ENCODE measurements at places on chromosomes 12 and 14.

DNA sequence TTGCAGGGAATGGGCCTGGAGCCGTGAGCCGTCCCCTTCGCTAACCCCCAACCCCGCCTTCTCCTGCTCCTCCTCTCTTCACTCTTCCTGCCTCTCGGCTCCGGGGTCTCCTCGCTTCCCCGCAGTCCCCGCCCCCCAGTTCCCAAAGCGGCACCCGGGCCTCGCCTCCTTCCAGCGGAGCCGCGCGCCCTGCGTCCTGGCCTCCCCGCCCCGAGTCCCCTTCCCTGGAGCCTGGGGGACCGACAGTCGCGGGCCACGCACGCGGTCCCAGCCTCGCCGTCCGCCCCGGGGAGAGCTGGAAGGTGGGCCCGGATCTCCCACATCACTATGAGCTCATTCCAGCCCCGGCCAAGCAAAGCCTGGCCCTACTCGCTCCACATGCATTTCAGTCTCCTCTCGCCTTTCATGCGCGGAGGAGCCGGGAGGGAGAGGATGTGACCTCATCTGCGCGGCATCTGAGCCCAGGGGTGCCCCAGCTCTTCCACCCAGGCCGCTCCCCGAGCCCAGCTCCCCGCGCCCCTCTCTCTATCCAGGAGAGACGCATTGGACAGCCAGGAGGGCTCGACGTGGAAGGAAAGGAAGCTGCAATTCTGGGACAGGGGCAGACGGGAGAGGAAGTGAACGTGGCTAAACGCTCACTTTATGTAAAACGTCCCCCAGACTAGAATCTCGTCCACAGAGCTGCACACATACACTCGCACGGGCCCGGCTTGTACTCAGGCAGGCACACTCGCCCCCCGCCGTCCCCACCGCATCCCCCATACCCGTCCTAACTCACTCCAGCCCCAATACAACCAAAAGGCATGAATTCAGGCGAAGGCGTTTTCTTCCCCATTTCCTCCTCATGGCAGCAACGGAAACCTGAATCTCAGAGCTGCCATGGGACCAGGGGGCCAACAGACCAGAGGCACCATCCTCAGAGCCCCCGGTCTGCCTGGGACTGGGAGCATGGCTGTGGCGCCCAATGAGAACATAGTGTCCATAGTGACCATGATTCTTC lies 108.7 kb upstream of the CCND2 start:
- no peak for DNase-seq

GRCh38 chr12:82619644-82620043 lies 67.1 kb upstream of the TMTC2 start:
- DNase-seq, result no peak

GRCh38 chr12:20508962-20509361 lies 140.6 kb downstream of the PDE3A start:
- no peak for DNase-seq

DNA sequence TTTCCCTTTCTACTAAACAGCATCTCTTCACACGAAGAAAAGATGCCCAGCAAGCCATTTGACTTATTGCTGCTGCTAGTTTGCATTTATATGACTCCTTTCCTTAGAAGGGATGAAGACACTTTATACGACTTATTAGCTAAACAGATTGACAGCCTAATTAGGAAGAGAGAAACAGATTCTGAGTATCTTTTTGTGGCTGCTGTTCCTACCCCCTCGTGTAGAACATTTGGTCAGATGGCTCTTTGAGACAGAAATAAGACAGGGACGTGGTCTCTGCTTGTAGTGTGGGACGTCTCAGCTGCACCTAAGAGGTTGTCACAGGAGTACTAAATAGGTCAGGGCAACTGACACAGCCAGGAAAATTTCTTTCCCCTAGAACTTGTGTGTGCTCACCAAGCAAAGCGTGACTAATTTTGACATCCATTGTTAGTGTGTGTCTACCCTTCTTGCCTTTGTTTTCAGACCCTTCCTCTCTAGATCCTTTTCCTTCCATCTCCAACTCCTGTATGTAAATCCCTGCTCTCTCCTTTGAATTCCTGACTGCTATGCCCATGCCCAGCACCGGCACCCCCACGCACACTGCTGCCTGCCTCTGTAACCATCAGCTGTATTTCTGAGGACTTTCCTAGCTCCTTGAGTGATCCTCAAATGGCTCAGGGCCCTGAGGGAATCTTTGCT lies 83.2 kb downstream of the DAD1 start:
- no peak for DNase-seq

DNA sequence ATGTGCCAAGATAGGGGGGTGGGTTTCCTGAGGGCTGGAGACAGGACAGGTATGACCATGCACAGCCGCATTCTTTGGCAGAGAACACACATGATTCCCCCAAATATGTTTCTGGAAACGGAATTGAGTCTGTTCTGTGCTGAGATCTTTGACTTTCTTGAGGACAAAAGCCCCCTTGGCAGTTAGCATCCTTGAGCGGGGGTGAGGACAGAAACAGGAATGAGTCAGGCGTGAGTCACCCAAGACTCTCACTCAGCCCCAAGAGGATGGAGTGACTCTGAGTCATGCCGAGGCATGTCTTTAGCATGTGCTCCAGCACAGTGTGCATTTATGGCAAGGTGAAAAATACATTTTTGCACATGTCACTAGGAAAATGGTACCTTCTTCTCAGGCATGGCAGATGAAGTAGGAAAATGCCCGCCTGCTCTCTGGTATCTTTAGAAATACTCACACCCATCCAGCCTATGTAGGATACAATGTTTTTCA lies 52.1 kb downstream of the DAD1 start:
- DNase-seq, result peak; percentile 99

GRCh38 chr12:32367381-32367780 lies 32.0 kb upstream of the FGD4 start:
- no peak for DNase-seq

DNA sequence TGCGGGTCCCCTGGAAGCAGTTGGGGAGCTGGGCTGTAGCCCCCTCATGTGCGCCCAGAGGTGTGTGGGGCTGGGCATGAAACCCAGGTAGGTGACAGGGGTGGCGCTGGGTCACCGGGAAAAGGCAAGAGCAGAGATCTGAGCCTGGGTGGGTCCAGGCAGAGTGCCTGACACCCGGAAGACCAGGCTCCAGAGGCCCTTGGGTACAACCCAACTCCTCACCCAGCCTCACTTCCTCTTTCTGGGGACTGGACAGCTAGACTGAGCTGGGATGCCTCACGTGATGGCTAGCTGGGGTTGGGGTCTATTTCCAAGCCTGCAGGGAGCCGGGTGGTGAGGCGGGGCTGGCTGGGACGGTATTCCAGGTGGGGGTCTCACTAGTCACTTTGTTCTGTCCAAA lies 16.3 kb upstream of the CYP46A1 start:
- DNase-seq, result no peak

- peak; percentile 94 for DNase-seq
Observed at GRCh38 chr12:31491841-31492598, 98.9 kb downstream of the DENND5B start.

- DNase-seq, result no peak
Observed at GRCh38 chr12:89918172-89918846, 209.7 kb upstream of the ATP2B1 start.

- DNase-seq, result no peak
Observed at GRCh38 chr12:20631711-20632110, 63.4 kb upstream of the SLCO1C1 start.

- no peak for DNase-seq
Observed at GRCh38 chr12:52862023-52862422, 13.2 kb upstream of the KRT78 start.

GRCh38 chr12:49089821-49090773 lies 4.5 kb downstream of the DHH start:
- no peak for DNase-seq

DNA sequence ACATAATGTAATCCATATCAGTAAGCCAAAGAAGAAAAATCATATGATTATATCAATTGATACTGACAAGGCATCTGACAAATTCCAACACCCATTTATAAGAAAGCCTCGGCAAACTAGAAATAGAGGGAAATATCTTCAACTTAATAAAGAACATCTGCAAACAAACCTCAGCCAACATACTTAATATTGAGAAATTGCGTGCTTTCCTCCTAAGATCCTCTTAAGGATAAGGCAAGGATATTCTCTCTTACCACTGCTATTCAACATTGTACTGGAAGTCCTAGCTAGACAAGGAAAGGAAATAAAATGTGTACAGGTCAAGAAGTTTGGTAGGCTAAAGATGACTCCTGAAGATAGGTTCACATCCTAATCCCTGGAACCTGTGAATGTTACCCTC lies 115.9 kb downstream of the DERA start:
- DNase-seq, result no peak

DNA sequence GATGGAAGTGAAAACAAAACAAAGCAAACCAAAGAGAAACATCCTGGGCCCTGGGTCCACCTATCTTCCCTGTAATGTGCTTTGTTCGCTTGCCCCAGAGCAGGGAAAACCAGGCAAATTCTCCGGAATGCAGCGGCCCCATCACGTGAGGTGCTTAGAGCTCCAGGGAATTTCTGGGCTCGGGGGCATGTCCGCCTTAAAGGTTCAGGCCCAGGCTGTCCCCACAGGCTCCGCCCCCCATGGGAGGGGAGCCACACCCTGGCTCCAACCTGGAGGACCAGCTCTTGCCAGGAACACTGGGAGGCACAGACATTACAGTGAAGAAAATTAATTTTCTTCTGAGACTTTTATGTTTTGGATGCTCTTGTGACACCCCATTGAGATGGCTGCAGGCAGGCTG lies 69.9 kb downstream of the RBM19 start:
- DNase-seq, result no peak

- no peak for DNase-seq
Observed at GRCh38 chr12:4282103-4282891, 8.7 kb downstream of the CCND2 start.

DNA sequence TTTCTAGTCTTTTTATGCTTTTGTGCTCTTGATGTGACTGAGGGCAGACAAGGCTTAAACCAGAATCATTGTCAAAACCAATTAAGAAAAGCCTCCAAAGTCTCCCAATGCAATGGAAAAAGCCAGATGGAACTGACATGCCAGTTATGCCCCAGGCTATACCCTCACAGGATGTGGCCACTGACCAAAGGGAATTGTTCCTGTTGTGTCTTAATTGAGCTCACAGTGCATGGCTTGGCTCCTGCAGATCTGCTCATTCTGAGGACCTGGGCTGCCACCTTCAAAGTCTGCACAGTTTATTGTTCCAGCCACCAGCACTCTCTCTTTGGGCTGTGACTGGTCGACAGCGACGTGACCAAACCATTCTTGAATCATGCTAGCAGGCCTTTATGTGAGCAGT lies 17.1 kb upstream of the BICD1 start:
- no peak for DNase-seq

- no peak for DNase-seq
Observed at GRCh38 chr14:37270629-37271028, 72.9 kb downstream of the MIPOL1 start.

DNA sequence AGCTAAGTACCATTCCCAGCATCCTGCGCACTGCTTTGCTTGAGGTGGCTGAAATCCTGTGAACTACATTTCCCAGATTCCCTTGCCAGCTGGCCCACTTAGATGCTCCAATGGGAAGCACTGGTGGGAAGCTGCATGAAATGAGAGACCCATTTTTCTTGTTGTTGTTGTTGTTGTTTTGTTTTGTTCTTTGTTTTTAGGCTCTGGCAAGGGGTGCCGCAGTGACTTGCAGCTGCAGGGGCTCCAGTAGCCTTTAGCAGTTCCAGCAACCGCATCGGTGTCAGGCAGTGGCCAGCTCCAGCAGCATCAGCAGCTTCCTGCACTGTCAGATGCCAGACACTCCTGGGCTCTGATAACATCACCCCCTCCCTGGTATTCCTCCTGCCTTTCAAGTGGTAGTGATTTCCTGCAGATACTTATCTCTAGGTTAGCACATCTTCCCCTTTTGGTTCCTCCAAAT lies 8.8 kb upstream of the EGLN3 start:
- no peak for DNase-seq

- no peak for DNase-seq
Observed at GRCh38 chr14:67710209-67710608, 8.5 kb downstream of the RDH12 start.

DNA sequence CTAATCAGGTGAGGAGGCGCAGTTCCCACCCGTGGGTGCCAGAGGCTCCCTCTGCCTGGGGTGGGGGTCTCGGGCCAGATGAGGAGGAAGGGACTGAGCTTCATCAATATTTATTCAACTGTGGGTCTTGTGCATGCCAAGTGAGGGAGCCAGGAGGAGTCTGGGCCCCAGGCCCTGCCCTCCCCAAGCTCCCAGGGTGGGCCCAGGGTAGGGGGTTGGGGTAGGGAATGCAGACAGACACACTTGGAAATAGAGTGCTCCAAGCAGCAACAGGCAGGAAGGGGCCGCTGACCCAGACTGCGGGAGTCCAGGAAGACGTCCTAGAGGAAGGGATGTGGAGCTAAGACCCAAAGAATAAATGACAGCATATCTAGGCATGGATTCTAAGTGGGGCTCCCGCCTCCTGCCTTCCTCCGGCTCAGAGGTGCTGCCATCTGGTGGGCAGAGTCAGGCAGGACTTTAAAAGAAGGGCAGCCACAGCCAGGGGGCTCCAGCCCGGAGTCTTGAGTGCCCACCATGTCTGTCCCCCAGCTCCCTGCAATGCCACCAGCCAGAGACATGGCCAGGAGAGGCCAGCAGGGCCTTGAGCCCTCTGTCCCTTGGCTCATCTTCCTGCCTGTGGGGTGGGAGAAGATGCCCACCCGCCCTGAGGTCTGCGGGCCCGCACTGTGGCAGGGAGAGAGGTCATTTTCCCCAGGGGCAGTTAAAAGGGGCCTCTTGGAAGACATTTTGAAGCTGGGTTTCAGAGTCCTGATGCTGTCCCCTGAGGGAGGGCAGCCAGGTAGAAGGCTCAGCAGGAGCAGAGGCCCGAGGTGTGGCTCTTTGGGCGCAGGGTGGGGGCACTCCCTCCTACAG lies 70.1 kb downstream of the PHETA1 start:
- DNase-seq, result no peak

GRCh38 chr12:8993827-8994226 lies 4.5 kb downstream of the KLRG1 start:
- DNase-seq, result no peak

- DNase-seq, result no peak
Observed at GRCh38 chr12:31002999-31003398, 70.7 kb upstream of the DDX11 start.

- DNase-seq, result no peak
Observed at GRCh38 chr12:108482717-108483212, 32.3 kb upstream of the FICD start.

- no peak for DNase-seq
Observed at GRCh38 chr12:100959481-100959880, 164.9 kb downstream of the ANO4 start.

- DNase-seq, result no peak
Observed at GRCh38 chr12:10718279-10718821, 4.8 kb downstream of the YBX3 start.

GRCh38 chr12:12582895-12583303 lies 20.2 kb upstream of the DUSP16 start:
- DNase-seq, result no peak

DNA sequence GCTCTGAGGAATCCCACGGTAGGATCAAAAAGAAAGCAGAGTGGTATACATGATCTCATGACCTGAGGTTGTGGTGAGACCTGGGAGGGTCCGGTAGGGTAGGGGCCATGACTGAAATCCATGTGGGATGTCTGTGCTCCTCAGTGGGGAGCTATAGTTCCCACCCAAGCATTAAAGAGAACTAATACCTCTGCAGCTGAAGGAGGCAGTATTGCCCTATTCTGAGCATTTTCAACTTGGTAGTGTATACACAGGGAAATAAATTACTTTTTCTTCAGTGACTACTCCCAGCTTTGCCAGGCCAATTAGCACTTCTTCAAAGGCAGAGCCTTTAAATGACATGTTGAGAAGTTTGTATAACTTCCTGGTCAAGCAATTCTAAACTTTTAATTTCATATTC lies 613.8 kb downstream of the KCNH5 start:
- DNase-seq, result no peak

- DNase-seq, result no peak
Observed at GRCh38 chr14:100336618-100337530, 13.7 kb downstream of the SLC25A47 start.

Data from HS-27A (cell line).